ENCODE measurements at places on chromosomes 13 and 19. TPM values are rescaled to one million over a fixed set of nuclear protein-coding genes. Genes with fewer than 3 reads are reported as not detected.

GRCh38 chr13:111429064-111429558 is 108.7 kb downstream of the TEX29 start:
- H3K4me1 ChIP-seq = no peaks in the 10 kb centered on the region
- H3K36me3 ChIP-seq = no peaks in the 10 kb centered on the region
- peak; percentile 37 for DNase-seq
- H3K27me3 ChIP-seq = peaks cover 38% of the 10 kb centered on the region

DNA sequence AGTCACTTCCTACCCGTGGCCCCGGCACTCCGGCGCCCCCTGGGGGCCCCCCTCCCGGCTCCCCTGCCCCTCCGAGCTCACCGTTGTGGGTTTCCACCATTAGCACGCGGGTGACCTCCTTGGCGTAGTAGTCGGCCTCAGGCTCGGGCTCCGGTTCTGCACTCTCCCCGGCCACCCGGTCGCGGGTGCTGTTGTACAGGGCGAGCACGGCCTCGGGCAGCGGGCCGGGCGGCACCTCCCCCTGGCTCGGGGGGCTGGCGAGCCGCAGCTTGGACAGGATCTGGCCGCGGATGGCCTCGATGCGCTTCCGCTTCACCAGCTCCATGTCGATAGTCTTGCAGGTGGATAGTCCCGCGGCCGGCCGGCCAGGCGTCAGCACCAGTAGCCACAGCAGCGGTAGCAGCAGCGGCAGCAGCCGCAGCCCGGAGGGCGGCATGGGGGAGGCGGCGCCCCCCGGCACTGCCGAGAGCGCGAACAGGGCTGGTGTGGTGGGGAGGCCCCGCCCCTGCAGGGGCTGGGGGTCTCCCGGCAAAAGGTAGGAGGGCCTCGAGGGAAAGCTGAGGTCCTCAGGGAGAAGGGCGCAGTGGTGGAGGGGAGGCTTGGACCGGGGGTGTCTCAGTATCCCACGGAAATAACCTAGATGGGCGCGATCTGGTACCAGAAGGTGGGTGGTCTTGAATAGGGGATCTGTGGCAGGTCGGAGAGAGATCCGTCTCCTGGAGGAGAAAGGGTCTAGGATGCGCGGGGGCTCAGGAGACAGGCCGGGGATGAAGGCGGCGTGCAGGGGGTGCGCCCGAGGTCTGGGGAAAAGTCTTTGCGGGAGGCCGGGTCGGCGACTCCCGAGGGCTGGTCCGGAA is 885 bp downstream of the TGFB1 start:
- no peaks in the 10 kb centered on the region for H3K36me3 ChIP-seq
- peak overlapping the region; percentile 80 for H3K4me3 ChIP-seq
- peaks cover 52% of the 10 kb centered on the region for H3K27me3 ChIP-seq
- DNase-seq = peak; percentile 41

- no peak overlapping the region for H3K27ac ChIP-seq
- H3K36me3 ChIP-seq = peaks cover 1% of the 10 kb centered on the region
- no peaks in the 10 kb centered on the region for H3K27me3 ChIP-seq
- peaks cover 12% of the 10 kb centered on the region for H3K4me1 ChIP-seq
Measured at GRCh38 chr13:100506154-100506553, 82.4 kb downstream of the GGACT start.

GRCh38 chr13:54901316-54901715 is 1872.7 kb downstream of the OLFM4 start:
- no peak overlapping the region for H3K4me3 ChIP-seq
- H3K36me3 ChIP-seq = no peaks in the 10 kb centered on the region
- H3K27me3 ChIP-seq = no peaks in the 10 kb centered on the region
- no peak overlapping the region for H3K27ac ChIP-seq
- no peaks in the 10 kb centered on the region for H3K4me1 ChIP-seq
- DNase-seq = no peak

DNA sequence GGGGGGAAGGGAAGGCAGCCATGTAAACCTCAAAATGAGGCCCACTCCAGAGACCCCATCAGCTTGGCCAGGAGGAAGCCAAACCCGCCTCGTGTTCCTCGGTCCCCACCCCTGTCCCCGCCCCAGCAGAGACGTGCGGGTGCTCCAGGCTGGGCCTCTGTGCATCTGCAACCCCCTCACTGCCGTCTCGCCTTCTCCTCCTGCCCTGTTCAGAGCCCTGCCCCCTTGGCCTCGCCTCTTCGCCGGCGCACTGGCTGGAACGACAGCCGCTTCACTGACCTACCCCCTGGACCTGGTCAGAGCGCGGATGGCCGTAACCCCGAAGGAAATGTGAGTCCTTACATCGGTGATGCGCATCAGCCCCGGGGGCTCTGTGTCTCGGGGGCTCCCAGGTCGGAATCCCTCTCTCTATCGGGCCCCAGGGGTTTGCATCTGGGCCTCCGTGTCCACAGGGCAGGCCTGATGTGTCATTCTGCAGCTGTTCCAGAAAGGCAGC is 32.2 kb downstream of the TMEM161A start:
- H3K27ac ChIP-seq = peak overlapping the region; percentile 96
- peaks cover 2% of the 10 kb centered on the region for H3K36me3 ChIP-seq
- H3K4me3 ChIP-seq = peak overlapping the region; percentile 76
- H3K4me1 ChIP-seq = peaks cover 8% of the 10 kb centered on the region
- peaks cover 9% of the 10 kb centered on the region for H3K27me3 ChIP-seq
- DNase-seq = no peak

DNA sequence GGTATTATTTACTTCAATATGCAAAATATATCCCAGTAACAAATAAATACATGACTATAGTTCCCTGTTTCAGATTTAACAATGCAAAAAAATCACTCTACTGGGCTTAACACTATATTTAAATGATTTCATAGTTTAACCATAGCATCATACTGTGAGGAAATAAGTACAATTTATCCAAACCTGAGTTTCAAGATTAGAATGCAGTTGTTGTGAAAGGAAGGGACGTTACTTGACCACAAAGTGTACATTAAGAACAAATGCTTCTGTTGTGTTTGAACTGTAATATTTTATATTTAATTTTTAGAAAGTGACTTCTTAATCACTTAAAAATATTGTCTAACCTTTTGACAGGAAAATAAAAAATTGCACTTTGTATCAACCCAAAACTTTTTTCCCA is 1747.9 kb upstream of the SPRY2 start:
- no peaks in the 10 kb centered on the region for H3K36me3 ChIP-seq
- H3K27me3 ChIP-seq = no peaks in the 10 kb centered on the region
- no peak overlapping the region for H3K4me3 ChIP-seq
- no peak overlapping the region for H3K27ac ChIP-seq

DNA sequence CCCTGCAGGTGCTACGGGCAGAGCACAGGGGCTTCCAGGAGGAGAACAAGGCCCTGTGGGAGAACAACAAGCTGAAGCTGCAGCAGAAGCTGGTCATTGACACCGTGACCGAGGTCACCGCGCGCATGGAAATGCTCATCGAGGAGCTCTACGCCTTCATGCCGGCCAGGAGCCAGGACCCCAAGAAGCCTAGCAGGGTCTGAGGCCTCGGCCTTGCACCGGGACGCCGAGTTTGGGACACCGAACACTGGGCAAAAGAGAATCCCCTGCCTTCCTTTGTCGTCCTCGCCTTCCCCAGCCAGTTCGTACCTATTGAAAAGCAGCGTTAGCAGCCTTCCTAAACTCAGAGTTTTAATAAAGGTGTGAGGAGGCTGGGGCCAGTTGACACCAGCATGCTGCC is 12.1 kb downstream of the CBY2 start:
- peaks cover 26% of the 10 kb centered on the region for H3K27me3 ChIP-seq
- no peak for DNase-seq
- no peak overlapping the region for H3K4me3 ChIP-seq
- H3K4me1 ChIP-seq = peaks cover 15% of the 10 kb centered on the region
- no peak overlapping the region for H3K27ac ChIP-seq
- no peaks in the 10 kb centered on the region for H3K36me3 ChIP-seq

The NXNL1 gene
- total RNA-seq = not detected

DNA sequence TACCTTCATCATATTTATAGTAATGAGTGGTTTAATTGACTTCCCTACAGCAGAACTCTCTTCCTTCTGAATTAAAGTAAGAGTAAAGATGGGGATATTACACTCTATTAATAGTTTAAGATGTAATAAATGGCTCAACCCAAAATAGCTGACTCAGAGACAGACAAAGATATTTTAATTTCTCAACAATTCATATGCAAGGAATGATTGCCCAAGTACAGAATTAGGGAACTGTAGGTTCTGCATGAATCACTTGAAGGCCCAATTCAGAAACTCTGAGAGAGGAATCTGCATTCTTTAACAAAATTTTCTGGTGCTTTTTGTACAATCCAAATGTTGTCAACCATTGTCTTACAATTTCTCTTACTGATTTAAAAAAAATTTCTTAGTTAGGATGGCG is 42.9 kb upstream of the PCDH9 start:
- no peaks in the 10 kb centered on the region for H3K36me3 ChIP-seq
- H3K4me3 ChIP-seq = no peak overlapping the region
- no peaks in the 10 kb centered on the region for H3K4me1 ChIP-seq

- DNase-seq = peak; percentile 73
- peaks cover 12% of the 10 kb centered on the region for H3K36me3 ChIP-seq
- peak within 1 kb of the TSS; percentile 98 for H3K27ac ChIP-seq
- H3K27me3 ChIP-seq = no peaks in the 10 kb centered on the region
- H3K4me1 ChIP-seq = peaks cover 18% of the 10 kb centered on the region
Measured at GRCh38 chr19:37468961-37469777, at the start of gene ZNF570. TSS of gene ZNF570 (plus strand) at chr19:37469356. CDS start at chr19:37470355, 999 bp downstream.

GRCh38 chr13:57632276-57633140 is 964 bp downstream of the PCDH17 start:
- H3K4me1 ChIP-seq = peaks cover 27% of the 10 kb centered on the region
- H3K4me3 ChIP-seq = peak overlapping the region; percentile 85
- peaks cover 6% of the 10 kb centered on the region for H3K36me3 ChIP-seq
- DNase-seq = peak; percentile 30
- peaks cover 29% of the 10 kb centered on the region for H3K27me3 ChIP-seq
- H3K27ac ChIP-seq = peak overlapping the region; percentile 91

DNA sequence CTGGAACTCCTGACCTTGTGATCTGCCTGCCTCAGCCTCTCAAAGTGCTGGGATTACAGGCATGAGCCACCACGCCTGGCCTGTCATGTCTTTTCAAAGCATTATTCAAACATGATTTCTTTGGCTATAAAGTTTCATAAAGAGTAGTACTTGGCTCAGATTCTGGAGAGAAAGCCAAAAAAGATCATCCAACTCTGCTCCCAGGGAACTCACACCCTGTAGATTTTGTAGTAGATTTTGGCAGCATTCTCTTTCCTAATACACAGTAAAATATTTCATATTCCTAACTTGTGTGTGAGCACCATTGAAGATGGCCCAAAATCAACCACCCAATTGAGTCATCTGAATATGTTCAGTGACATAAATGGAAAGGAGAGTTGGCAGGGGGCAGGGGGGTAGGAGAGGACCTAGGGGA is 48.4 kb downstream of the CAB39L start:
- DNase-seq = no peak
- H3K4me3 ChIP-seq = no peak overlapping the region
- peaks cover 12% of the 10 kb centered on the region for H3K4me1 ChIP-seq
- H3K27me3 ChIP-seq = no peaks in the 10 kb centered on the region
- H3K36me3 ChIP-seq = no peaks in the 10 kb centered on the region
- no peak overlapping the region for H3K27ac ChIP-seq

DNA sequence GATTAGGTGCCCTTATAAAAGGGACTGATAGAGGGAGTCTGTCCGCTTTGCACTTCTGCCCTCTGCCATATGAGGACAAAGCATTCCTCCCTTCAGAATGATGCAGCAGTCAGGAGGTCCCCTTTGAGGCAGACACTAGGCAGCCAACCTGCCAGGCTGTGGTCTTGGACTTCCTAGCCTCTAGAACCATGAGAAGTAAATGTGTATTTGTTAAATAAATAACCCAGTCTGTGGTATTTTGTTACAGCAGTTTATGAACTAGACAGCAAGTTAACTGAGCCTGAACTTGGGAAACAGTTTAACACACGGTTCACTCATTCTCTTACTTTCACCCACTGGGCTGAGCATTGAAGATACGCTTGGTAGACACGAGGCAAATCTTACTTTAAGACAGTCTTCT is 313.2 kb downstream of the UQCRFS1 start:
- H3K36me3 ChIP-seq = no peaks in the 10 kb centered on the region
- DNase-seq = no peak
- no peak overlapping the region for H3K27ac ChIP-seq
- H3K27me3 ChIP-seq = peaks cover 33% of the 10 kb centered on the region

- peaks cover 25% of the 10 kb centered on the region for H3K36me3 ChIP-seq
- H3K27ac ChIP-seq = no peak overlapping the region
- no peaks in the 10 kb centered on the region for H3K4me1 ChIP-seq
- no peak for DNase-seq
- H3K27me3 ChIP-seq = no peaks in the 10 kb centered on the region
Measured at GRCh38 chr19:39360599-39360998, 18.4 kb downstream of the SAMD4B start.

DNA sequence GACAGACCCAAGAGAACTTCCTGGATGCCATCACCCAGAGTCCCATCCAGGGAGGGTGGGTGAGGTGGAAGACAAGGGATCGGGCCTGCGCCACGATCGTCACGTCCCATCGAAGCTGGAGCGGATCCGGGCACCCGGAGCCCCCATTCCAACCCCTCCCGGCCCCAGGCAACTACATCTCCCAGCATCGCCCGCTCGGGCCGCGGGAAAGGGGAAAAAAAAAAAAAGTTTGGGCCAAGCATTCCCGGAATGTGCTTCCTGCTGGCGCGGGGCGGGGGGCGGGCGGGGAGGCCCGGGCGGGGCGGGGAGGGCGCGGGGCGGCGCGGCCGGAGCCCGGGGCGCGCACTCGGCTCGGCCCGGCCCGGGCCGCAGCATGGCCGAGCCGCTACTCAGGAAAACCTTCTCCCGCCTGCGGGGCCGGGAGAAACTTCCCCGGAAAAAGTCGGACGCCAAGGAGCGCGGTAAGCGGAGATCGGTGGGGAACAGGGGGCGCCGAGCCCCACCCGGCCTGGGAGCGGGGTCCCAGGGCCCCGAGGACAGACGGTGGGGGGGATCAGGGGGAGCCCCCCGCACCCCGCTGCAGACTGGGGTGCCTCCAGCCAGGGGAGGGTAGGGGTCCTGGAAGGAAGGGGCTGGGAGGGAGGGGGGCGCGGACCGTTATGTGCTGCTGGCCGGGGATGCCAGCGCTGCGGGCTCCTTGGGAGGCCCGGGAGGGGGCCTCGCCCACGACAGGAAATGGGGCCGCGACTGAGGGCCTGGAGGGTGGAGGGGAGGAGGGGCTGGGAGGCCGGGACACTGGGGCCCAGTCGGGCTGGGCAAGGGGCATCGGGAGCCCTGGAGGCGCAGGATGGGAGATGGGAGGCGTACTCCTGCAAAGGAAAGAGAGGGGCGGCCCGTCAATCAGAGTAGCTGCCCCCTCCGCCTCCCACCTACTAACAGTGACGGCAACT is at the start of gene SYDE1:
SYDE1 (plus strand) TSS at position 341 of the 950 bp plus-strand sequence; CDS start at position 374, 33 bp downstream.
- no peak for DNase-seq
- peak within 1 kb of the TSS; percentile 73 for H3K4me3 ChIP-seq

GRCh38 chr13:27449081-27449603 is 1.2 kb downstream of the MTIF3 start:
- no peaks in the 10 kb centered on the region for H3K36me3 ChIP-seq
- no peak for DNase-seq
- peak overlapping the region; percentile 86 for H3K4me3 ChIP-seq
- H3K27me3 ChIP-seq = no peaks in the 10 kb centered on the region

DNA sequence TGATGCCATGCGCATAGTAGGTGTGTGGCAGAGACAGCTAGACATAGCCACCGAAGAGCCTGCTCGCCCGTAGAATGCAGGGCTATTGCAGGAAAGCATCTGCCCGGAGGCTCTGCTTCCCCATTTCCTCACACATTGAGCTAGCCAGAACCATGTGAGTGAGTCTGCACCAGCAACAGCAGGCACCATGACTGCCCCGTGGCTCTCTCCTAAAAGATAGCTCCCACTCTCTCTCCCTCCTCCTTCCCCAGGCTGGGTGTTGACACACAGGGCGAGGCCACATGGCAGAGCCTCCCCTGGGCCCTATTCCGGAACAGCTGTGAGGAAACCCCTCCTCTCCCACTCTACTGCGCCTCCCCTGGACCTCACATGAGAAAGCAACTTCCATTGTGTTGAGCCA is 52.3 kb upstream of the ATP12A start:
- no peaks in the 10 kb centered on the region for H3K36me3 ChIP-seq
- no peaks in the 10 kb centered on the region for H3K27me3 ChIP-seq
- no peak overlapping the region for H3K27ac ChIP-seq
- H3K4me1 ChIP-seq = peaks cover 11% of the 10 kb centered on the region
- no peak overlapping the region for H3K4me3 ChIP-seq

Data from progenitor cell of endocrine pancreas (in vitro differentiated cells).